ENCODE measurements at places on chromosomes 7 and 10. TPM values are rescaled to one million over a fixed set of nuclear protein-coding genes. Genes with fewer than 3 reads are reported as not detected.

The NPSR1 gene
- total RNA-seq: not detected

GRCh38 chr7:12222889-12223579, 11.9 kb downstream of the TMEM106B start:
- H3K27me3 ChIP-seq: no peaks in the 10 kb centered on the region
- no peak overlapping the region for H3K4me3 ChIP-seq
- H3K36me3 ChIP-seq: no peaks in the 10 kb centered on the region
- peak overlapping the region; percentile 29 for H3K27ac ChIP-seq
- peak; percentile 49 for DNase-seq

DNA sequence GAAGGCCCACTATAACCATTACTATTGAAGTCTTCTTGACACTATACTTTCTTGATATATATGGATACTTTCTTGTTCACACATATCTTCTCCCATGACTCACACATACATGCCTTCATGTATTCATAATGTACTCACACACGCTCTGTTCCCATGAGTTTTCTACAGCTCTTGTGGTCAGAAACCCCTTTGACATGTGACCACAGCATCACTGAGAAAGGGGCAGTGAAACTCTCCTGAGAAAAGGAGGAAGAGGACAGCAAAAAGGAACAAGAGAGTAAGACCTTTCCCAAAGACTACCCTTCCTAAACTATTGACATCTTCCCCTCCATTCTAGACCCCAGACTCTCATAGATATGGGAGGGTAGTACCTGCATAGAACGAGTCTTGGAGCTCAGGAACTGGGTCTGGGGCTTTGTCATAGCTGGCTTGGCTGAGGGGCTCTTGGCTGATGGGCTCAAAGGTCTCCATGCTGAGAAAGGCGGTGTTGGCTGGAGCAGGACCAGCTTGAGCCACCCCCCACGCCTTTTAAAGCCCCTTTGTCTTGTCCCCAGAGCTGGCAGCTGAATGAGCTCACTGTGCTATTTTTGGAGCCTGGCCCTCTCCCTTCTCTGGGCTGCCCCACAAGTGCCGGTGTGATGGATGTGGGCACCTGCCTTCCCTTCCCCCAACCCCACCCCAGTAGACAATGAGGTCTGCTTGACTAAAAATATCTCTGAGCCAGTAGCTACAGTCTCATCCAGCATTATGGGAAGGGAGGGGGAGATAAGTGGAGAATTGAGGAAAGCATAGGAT, 5.1 kb downstream of the SYNPO2L start:
- H3K4me3 ChIP-seq: no peak overlapping the region
- H3K27ac ChIP-seq: no peak overlapping the region
- no peaks in the 10 kb centered on the region for H3K4me1 ChIP-seq
- no peak for DNase-seq
- no peaks in the 10 kb centered on the region for H3K27me3 ChIP-seq

The UBE2D1 gene
- 23.8 TPM for total RNA-seq

The GPRIN2 gene
- total RNA-seq: not detected

GRCh38 chr10:125982260-125982948, 86.0 kb downstream of the FANK1 start:
- no peaks in the 10 kb centered on the region for H3K27me3 ChIP-seq
- DNase-seq: no peak
- no peaks in the 10 kb centered on the region for H3K4me1 ChIP-seq
- no peak overlapping the region for H3K27ac ChIP-seq
- no peak overlapping the region for H3K4me3 ChIP-seq
- no peaks in the 10 kb centered on the region for H3K36me3 ChIP-seq

The HABP2 gene
- not detected for total RNA-seq

GRCh38 chr7:74572301-74572979, 85.1 kb upstream of the GTF2I start:
- H3K36me3 ChIP-seq: no peaks in the 10 kb centered on the region
- no peaks in the 10 kb centered on the region for H3K27me3 ChIP-seq
- no peaks in the 10 kb centered on the region for H3K4me1 ChIP-seq

The CPED1 gene
- 4.5 TPM for total RNA-seq

DNA sequence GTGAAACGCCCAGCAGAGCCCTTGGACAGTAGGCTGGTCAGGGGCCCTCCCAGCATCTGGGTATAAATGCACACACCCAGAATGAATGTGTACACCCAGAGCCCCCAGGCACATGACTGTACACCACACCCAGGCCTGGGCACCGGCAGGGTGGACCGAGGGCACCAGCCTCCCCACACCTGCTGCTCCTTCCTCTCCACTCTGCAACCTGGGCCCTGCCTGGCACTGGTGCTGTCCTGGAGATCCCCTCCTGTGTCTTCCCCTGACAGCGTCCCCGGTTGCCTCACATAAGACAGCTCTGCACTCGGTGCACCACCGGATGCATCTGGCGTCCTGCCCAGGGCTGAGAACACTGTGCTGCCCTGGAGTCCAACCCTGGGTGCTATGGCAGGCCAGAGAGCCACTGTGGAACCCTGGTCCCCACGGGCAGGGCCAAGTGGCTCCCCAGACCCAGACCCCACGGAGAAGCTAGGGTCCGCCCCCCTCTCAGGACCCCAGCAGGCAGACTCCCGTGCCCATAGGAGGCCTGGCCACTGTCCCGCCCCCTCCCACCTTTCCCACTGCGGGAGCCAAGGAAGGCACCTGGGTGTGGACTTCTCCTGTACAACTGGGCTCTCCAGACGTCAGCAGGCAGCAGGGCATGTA, 6.6 kb downstream of the RASGEF1A start:
- H3K27ac ChIP-seq: no peak overlapping the region
- DNase-seq: no peak
- H3K36me3 ChIP-seq: no peaks in the 10 kb centered on the region
- no peaks in the 10 kb centered on the region for H3K27me3 ChIP-seq
- no peak overlapping the region for H3K4me3 ChIP-seq

All from naive thymus-derived CD4-positive, alpha-beta T cell (primary cell).